ENCODE measurements at places on chromosomes 13 and 19. TPM values are rescaled to one million over a fixed set of nuclear protein-coding genes. Genes with fewer than 3 reads are reported as not detected.

DNA sequence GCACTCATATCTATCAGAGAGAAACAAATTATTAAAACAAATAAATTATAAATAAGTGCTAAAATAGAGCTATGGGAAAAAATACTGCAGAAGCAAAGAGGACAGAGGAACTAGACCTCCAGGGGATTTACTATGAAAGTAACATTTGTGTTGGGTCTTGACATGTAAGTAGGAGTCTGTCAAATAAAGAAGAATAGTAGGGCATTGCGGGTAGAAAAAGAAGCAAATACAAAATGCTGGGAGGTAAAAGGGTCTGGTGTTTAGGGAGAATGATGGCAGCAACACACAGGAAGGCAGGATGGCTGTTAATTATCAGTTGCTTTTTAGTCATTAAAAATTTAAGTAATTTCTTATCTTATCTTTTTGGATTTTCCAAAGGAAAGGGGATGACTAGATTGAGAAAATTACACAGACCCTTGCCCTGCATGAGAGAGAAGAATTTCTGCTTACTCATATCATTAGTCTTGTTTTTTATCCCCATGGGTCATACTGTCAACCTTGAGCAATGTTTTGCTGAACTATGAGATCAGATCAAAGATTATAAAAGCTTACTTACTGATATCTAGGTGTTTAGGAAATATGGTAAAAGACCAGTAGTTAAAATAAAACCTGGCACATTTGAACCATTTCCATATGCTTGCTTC lies 472.7 kb downstream of the DIAPH3 start:
- no peak for DNase-seq

Gene SYNGR4
- total RNA-seq = not detected

Gene HDGFL2
- total RNA-seq = 28.5 TPM

DNA sequence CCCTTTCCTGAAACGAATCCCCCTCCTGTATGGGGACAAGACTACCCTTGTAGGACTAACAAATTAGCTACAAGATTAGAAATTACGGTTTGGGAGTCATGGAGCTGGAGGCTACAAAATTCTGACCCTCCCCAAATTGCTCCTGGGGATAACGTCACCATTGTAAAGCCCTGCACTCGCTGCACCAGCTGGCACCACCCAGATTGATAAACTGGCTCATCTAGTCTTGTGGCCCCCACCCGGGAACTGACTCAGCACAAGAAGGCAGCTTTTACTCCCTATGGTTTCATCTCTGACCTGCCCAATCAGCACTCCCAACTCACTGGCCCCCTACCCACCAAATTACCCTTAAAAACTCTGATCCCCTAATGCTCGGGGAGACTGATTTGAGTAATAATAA lies 150.6 kb upstream of the TSC22D1 start:
- no peak for DNase-seq

DNA sequence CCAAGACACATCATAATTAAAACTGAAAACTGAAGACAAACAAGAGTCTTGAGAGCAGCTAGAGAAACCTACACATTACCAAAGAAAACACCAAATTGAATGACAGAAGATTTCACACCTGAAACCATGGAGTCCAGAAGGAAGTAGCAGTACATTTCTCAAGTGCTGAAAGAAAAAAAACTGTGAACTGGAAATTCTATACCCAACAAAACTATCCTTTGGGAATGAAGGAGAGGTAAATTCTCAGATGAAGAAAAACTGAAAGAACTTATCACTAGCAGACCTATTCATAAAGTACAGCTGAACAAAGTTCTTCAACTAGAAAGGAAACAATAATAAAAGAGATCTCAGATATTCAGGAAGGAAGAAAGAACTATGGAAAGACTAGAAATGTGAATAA lies 198.7 kb upstream of the ZNF507 start:
- no peak for DNase-seq

GRCh38 chr19:54094426-54095000 lies 6.1 kb downstream of the OSCAR start:
- DNase-seq = no peak

Gene CYP2S1
- 1.3 TPM for total RNA-seq
